ENCODE measurements at places on chromosomes 2 and 18.

- no peak for DNase-seq
Observed at GRCh38 chr2:81195774-81196382, 891.3 kb upstream of the LRRTM1 start.

DNA sequence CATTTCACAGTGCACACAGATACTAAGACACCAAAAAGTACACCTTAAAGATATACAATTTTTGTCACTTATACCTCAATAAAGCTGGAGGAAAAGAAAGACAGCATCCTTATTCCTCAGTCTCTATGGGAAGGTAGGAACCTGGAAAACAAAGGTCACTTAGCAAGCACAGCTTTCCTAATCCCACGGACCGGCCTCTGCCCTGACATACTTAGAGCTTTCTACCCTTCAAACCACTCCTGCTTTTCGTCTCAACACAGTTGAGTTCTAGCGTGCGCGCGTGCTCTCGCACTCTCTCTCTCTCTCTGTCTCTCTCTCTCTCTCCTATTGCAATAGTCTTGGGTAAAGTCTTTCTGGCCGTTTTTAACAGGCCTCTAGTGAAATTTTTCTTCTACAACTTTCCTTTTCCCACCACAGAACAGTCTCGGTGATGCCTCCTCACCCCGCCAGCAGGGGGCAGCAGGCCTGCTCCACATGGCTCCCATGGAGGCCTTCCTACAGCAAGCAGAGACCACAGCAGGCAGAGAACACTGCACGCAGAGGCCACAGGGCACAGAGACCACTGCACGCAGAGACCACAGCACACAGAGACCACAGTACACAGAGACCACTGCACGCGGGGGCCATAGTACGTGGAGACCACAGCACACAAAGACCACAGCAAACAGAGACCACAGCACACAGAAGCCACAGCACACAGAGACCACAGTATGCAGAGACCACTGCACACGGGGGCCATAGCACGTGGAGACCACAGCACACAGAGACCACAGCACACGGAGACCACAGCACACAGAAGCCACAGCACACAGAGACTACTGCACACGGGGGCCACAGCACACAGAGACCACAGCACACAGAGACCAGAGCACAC, 106.9 kb downstream of the FBXO15 start:
- peak; percentile 56 for DNase-seq

DNA sequence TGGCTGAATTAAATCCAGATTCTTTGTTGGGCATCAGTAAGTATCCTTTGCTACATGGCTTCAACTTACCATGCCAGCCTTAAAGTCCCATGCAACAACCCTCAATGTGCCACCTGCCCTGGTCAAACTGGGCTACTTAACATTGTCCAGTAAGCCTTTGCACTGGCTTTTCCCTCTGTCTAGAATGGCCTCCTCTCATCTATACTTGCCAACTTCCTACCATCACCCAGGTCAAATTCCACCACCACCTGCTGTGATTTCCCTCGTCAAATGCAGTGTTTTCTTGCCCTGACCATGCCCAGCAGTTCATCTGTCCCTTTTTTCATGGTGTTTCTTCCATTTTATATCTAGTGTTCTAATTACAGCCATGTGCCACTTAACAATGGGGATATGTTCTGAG, 5.7 kb downstream of the KLHL23 start:
- no peak for DNase-seq

DNA sequence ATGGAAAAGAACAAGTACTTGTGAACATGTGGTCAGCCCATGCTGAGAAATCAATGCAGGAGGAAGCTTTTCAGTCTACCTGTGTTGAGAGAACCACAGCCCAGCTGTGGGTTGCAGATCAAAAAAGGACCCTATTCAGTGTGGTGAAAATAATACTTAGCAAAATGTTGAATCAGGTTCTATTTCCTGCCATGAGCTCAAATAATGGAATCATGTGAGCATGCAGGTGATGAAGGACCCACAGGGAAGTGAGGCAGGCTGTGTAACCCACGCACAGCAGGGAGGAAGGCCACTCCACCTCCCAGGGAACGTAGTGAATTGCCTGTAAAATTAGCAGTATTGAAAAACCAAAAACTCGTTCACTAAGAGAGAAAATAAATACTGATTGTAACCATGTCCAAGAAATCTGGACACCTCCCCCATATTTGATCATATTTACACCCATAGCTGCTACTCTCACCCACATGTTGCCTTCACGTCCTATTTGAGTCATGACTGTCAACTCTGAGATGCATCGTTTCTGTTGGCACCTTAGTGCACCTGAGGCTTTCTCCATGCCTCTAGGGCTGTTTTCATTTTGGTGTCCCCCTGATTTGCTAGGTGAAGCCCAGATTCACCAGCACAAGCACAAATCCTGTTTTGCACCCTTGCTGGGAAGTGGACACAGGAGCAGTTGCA, 20.5 kb upstream of the BCL2L11 start:
- DNase-seq = no peak

GRCh38 chr2:237752761-237753165, 45.8 kb upstream of the RBM44 start:
- no peak for DNase-seq

DNA sequence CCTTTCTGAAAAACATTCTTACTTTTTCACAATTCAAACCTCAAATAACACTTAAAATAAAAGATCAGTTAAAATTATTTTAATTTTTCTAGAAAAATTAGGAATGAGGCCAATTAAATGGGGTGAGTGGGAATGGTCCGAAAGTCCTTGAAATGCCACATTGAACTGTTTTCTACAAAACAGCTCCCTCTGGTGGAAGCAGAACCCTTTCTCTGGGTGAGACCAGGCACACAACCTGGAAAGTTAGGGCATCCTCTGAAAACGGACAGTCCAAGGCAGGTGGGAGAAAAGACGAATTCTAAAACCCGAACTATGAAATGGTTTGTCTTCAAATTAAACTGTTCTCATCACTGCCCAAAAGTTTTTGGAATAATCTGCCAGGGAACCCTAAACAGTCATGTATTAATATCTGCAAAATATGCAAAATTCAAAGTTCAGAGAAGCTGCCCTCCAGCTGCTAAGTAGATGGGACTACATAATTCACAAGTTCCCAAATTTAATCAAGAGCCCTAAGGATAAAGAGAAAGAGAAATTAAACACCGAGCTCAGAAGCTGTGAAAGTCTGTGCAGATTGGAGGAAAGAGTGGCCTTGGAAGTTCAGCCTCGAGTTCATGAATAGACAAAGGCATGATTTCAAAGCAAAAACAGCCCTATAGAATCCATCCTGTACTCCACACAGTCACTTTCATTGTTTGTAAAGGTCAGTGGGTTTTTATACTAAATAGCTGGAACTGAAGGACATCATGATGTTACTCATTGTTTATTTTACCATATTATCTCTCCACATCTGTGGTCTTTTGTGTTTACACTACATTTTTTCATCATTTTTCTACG, 108.3 kb downstream of the PIEZO2 start:
- peak; percentile 72 for DNase-seq

GRCh38 chr2:12737297-12737696, 20.6 kb downstream of the TRIB2 start:
- DNase-seq = no peak

GRCh38 chr2:67388680-67389079, 8.5 kb upstream of the ETAA1 start:
- no peak for DNase-seq

All from GM23248 (cell line).